ENCODE measurements at places on chromosomes 3 and 15.

- DNase-seq, result no peak
Observed at GRCh38 chr3:66439666-66440344, 61.0 kb downstream of the LRIG1 start.

GRCh38 chr3:169998668-169999131 lies 32.1 kb downstream of the SEC62 start:
- DNase-seq, result no peak

DNA sequence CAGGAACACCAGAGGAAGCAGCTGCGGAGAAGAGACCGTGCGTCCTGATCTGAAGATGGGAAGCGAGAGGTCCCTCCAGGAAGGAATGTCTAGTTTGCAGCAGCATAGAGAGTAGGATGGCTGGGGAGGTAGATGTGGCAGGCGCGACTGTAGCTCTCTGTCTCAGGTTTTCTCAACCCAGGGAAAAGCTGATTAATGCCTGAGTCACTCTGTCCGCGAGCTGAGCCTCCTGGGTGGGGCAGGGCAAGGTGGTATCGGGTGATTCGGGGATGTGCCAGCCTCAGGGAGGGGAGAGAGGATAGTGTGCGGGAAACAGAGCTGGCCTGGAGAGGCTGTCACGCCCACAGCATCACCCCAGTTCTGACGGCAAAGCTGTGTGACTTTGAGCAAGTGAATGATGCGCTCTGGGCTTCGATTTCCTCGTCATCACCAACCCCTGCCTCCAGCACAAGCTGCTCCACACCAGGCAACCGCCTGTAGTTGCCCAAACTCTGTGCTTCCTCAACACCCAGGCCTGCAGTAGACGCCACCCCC lies 28.4 kb downstream of the CPN2 start:
- no peak for DNase-seq

DNA sequence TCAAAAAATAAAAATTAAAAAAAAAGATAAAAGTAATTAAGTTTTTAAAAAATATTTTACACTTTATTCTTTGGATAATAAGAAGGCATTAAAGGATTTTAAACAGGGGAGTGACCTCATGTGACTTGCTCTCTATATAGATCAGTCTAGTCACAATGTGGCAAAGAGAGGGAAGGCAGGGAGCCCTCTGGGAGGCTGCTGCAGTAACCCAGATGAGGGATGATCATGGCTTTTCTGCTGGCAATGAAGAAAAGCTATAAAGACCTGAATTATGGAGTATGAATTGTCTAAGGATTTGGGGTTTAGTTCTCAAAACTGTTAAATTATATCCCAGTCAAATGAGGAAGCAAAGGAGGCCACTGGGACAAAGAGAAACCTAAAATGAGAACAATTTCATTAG lies 58.1 kb downstream of the SUMF1 start:
- DNase-seq, result no peak

GRCh38 chr15:68360721-68361120 lies 71.2 kb downstream of the ITGA11 start:
- DNase-seq, result no peak

- no peak for DNase-seq
Observed at GRCh38 chr3:66469220-66469640, 31.6 kb downstream of the LRIG1 start.

GRCh38 chr3:52188556-52188955 lies 9.4 kb upstream of the ALAS1 start:
- no peak for DNase-seq

GRCh38 chr3:129490273-129490675 lies 38.2 kb upstream of the RHO start:
- no peak for DNase-seq

GRCh38 chr15:62165104-62165792 lies at the start of gene C2CD4B:
TSS of gene C2CD4B (minus strand) at chr15:62165285. CDS start at chr15:62164984, 301 bp downstream.
- no peak for DNase-seq

DNA sequence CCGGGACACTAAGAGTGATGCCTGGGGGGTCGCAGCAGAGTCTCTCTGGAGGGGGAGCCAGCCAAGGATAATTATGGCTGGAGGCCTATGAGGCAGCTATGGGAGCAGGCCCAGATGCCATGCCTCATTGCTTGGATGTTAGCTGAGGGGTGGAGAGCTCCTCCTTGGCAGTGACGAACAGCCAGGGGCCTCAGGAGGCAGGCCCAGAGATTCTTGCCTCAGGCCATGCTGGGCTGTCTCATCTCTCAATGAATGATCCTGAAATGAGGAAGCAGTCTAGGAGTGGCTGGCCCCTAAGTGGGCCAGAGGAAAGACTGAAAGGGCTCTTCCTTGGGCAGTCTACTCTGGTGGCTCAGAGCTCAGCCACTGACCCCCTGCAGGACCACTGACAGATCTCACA lies 21.3 kb downstream of the KIF9 start:
- DNase-seq, result no peak

- no peak for DNase-seq
Observed at GRCh38 chr3:105959851-105960250, 91.0 kb upstream of the CBLB start.

- no peak for DNase-seq
Observed at GRCh38 chr3:184942735-184943134, 130.8 kb downstream of the VPS8 start.

DNA sequence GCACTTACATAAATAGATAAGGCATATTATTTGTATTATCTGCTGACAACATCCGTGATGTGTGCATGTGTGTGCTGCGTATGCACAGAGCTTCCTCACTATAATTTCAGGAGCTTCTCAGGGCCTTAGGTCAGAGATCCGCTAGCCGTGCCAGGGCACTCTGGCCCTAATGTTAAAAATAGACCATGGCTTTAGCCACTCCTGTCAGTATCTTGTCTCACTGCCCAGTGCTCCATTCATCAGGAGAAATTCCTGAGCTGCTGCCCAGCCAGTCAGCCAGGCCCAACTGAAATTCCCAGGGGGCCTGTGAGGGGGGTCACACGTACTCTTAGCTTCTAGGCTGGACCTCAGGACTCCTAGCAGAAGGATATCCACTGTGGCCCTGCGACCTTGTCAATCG lies 70.0 kb upstream of the ABHD2 start:
- DNase-seq, result no peak

DNA sequence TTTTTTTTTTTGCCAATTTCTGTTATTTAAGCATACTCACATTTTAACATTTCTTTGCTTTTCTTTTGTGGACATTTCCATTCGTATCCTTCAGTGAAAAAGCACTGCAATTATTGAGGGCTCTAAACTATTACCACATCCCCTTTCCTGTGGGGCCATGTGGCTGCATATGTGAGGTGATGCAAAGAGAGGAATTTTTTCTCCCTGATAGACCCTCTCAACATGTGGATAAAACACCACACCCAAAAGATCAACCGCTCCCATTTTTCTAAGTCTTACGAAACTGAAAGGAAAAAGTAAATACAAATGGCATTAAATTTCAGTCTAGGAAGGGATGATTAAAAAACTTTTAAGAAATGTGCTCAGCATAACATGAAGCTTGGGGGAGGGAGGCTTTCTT lies 68.8 kb downstream of the DNAJC13 start:
- no peak for DNase-seq

GRCh38 chr3:46496746-46497555 lies 825 bp upstream of the RTP3 start:
- DNase-seq, result no peak

DNA sequence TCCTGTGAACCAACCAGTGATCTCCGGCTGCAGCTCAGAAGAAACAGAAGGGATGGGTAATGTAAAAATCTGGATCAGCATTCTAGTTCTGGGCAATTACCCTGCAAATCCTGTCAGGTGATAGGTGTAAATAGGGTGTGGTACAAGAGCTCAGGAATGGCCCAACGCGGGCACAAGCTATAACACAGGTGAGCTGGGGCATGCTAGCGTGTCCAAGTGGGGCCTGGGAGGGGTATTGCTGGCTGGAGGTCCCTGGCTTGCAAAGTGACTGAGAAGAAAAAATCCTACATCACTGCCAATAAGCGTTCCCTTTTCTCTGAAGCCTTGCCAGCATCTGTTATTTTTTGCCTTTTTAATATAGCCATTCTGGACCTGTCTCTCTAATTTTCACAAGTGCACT lies 9.7 kb upstream of the CHST2 start:
- no peak for DNase-seq

DNA sequence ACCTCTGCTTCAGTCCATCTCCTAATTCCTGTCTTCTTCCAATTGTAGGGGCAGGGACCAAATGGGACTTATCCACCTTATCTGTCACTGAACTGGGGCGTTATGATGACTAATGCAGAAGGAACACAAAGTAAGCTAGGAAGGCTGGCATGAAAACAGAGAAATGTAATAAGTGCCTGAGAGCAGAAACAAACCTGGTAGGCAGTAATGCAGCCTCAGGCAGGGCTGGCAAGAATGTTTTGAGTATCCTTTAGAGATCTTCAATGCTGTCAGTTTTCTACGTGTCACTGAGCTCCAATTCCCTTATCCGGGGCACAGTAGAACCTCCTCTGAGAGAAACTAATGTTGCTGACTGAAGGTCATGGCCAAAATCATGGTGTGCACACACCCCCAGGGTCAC lies 246.2 kb upstream of the TBL1XR1 start:
- no peak for DNase-seq

- DNase-seq, result no peak
Observed at GRCh38 chr3:150710097-150710496, 6.4 kb upstream of the ERICH6 start.

- no peak for DNase-seq
Observed at GRCh38 chr15:43277901-43278300, 11.2 kb upstream of the TGM5 start.

GRCh38 chr3:130990282-130990681 lies 36.3 kb downstream of the ASTE1 start:
- DNase-seq, result no peak

DNA sequence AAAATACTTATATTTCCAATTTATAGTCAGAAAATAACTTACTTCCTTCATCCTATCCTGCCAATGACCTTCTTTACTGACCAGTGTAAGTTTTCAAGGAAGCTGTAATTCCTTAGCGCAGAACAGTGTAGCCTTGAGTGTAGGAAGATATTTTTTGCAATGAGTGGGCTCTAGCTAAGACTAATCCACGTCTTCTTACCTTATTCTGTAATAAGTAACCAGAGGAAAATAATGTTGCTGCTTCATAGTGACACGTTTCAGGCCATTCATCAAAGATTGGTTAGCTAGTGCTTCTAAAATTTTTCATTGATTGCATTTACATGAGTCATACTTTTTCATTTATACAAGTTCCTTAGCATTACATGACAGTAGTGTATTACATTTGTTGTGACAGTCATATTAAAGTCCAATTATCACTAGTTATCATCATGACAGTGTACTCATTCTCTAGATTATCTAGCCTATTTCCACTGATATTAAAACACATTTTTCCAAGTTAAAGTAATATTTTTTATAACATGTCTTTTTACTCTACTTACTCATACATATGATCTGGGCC lies 403.8 kb upstream of the EPHA3 start:
- DNase-seq, result no peak

- DNase-seq, result no peak
Observed at GRCh38 chr15:39627451-39628143, 46.7 kb downstream of the THBS1 start.

DNA sequence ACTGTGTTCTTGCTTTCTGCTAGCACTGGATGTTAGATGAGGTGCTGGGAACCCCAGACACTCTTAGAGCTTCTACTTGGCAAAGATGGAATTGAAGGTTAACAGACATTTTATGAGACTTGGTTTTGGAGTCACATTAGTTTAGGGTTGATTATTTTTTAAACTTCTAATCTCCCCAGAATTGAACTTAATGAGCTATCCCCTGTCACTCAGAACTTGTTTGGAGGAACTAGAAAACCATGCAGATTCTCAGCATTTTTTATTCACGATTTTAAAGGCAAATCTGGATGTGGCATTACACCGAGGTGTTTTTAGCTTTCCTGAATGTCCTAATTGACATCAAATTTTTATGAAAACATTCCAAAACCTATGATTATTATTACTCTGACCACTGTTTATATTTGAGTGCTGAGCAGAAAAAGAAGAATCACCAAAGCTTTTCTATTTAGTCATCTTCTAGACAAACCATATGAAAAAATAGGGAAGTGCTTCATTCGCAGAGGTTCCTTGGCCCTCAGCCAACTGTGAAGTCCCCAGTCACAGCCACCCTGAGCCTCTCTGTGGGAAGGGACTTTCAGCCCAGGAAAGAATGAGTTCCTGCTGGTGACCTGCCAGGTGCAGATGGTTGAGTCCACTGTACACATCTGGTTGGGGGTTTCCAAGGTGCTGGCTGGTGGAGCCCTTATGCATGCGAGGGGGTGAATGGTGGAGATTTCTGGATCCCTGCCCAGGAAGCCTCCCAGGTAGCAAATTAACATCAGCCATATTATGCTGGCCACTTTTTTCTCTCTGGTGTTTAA lies 196.0 kb upstream of the TOPAZ1 start:
- DNase-seq, result no peak

DNA sequence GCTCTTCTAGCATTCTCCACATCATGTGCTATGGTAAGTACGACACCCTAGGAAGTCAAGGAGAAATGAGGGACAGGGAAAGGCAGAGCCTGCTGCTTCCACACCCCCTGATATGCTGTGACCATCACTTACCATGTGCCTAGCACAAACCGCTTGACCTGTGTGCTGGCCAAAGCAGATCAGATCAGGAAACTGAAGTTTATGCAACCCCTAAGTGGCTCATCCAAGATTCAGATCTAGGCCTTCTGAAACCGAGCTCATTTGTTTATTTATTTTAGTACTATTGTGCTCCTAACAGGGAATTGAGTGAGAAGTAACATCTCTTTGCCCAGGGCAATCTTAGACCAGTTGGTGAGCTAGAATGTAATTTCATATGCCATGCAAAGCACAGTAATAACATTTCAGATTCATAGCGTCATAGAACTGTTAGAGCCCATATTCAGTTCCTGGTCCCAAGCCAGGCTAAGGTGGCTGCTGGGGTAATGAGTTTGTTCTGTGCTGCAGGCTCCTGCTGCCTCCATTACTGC lies at the start of gene RTP2:
Gene RTP2, minus strand, starts transcription at position 51 of the 527 bp plus-strand sequence. CDS start 429 bp downstream, outside the sequence.
- DNase-seq, result no peak

GRCh38 chr3:152050903-152051302 lies 177.5 kb downstream of the SUCNR1 start:
- no peak for DNase-seq

DNA sequence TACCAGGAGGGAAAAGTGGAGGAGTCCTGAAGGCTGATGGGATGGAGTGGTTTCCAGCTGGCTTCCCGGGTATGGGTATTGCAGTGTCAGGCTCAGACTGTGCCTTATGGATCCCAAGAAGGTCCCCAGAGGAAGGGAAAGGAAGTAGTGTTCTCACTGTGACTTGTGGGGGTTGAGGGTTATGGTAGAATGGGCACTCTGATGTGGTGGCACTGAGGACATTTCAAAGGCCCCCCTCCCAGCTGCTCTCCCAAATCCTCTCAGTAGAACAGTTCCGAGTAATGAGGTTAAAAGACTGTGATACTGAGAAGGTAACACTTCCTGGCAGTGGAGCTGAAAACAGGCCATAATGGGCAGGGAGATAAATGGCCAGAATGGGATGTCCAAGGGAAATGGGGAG lies 23.1 kb upstream of the TIMP4 start:
- no peak for DNase-seq

- no peak for DNase-seq
Observed at GRCh38 chr3:40336511-40337135, 27.1 kb downstream of the EIF1B start.

GRCh38 chr15:79057050-79057449 lies 33.5 kb downstream of the RASGRF1 start:
- no peak for DNase-seq

GRCh38 chr3:140332131-140332530 lies 345.7 kb upstream of the TRIM42 start:
- DNase-seq, result no peak
